Cerebellar nuclear complex (tissue), 1 donor: ENCODE measurements at places on chromosomes 3 and 15.

DNA sequence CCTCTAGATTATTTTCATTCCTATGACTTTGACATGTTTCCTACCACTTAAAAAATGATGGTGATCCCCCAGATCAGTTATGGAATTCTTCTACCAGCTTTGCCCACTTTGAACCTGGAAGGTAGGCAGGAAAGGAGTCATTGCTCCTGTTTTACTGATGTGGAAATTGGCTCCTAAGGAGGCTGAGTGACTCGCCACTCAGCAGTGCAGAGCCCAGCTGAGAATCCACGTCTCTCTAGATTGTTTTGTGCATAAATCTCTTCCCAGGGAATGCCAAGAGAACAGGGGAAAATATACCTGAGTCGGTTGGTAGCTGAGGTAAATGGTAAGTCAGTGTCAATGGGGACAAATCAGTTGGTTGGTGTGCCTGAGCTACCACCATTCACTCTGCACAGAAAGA lies 4.7 kb downstream of the LTF start:
- no peak for DNase-seq

DNA sequence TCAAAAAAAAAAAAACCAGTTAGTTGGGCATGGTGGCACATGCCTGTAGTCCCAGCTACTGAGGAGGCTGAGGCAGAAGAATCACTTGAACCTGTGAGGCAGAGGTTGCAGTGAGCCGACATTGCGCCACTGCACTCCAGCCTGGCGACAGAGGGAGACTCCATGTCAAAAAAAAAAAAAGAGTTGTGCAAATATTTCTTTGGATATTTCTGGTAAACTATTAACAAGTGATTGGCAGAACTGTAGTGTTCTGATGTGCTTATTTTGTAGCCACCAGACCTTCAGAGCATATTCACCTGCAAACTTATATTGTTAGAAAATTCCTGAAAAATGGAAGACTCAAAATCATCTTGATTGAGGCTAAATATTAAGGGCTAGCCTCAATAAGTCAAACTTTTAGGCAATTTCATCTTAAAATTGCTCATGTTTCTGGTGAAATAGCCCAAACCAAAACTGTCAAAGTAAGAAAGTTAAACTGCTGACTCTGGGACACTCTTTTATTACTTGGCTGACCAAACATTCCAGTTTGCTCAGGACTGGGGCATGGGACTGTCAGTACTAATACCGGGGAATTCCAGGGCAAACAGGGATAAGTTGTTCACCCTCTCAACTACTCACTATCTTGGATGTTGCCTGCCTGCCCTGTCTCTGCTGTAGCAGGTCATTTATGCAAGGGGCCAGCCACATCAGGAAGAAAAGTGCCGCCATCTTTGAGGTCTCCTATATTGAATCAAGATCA lies 37.0 kb downstream of the ABHD2 start:
- no peak for DNase-seq

GRCh38 chr15:58340176-58340575 lies 91.6 kb upstream of the LIPC start:
- DNase-seq: no peak

DNA sequence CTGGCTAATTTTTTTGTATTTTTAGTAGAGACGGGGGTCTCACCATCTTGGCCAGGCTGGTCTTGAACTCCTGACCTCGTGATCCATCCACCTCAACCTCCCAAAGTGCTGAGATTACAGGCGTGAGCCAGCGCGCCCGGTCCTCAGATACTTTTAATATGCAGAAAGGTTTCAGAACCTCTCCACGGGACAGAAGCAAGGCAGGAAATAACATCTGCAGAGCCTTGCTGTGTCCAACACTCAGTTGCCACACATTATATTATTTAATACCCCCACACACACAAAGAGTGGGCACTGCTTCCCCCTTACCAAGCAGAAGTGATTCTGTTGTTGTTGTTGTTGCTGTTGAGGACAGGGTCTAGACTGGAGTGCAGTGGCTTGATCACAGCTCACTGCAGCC lies 28.0 kb downstream of the OSBPL10 start:
- DNase-seq: no peak

- no peak for DNase-seq
Observed at GRCh38 chr3:99559196-99559595, 79.2 kb upstream of the COL8A1 start.

DNA sequence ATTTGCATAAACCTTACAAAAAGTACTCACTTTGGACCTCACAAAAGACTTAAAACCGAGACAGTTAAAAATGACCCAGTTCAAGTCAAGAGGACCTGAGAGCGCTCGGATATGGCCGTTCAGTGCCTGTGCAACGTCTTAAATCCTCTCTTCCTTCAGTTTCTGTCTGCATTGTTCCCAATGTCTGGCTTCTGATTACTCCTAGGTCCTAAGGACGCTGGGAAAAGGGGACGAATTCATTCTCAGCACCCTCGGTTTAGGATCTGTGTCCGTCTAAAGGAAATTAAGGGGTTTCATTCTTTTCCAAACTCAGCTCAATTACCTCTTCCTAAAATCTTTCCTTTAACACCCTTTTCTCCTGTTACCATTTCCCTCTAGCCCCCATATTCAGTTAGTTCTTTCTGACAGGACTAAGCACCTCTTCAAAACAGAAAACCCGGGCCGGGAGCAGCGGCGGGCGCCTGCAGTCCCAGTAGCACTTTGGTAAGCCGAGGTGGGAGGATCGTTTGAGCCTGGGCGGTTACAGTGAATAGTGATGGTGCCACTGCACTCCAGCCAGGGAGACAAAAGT lies 970 bp downstream of the DPPA4 start:
- DNase-seq: no peak

- no peak for DNase-seq
Observed at GRCh38 chr15:101255615-101256241, 3.9 kb upstream of the CHSY1 start.

DNA sequence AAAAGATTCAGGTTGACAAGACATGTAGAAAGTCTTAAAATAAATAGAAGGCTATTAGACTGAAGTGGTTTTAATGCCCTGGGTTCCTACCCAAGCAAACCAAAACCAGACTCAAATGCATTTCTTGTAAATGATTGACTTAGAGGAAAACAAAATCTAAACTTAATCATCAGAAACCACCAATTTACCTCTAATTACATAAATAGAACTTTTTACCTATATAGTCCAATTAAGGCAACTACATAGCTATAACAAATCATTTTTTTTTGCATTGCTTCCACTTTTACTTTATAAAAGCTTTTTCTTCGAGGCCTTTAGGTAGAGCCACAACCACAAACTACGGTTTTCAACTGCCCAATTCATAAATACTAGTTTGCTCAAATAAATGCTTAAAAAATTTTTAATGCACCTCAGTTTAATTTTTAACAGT lies 231.3 kb upstream of the ARHGEF26 start:
- DNase-seq: no peak

DNA sequence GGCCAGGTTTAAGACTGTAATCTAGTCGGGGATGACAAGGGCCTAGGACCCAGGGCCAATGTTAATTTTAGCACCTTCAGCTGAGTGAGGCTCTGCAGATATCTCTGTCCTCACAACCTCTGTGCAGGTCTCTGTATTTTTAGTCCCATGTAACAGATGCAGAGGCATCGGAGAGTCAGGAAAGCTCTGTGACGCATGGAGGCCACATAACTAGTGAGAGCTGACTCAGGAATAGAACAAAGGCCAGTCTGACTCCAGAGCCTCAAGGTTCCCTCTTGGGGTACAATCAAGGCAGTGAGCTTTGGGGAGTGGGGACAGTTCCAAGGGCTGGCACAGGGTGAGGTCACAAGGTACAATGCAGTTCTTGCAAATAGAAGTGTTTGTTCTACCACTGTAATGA lies 31.0 kb downstream of the FSTL1 start:
- no peak for DNase-seq

DNA sequence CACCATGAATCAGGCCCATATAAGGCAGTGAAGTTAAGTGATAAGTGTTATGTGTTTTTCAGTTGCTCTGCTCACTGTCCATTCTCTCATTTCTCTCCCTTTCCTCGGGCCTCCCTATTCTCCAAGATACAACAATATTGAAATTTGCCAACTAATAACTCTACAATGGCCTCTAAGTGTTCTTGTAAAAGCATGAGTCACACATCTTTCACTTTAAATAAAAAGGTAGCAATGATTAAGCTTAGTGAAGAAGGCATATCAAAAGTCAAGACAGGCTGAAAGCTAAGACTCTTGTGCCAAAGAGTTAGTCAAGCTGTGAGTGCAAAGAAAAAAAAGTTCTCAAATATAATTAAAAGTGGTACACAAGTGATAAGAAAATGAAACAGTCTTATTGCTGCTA lies 675.4 kb downstream of the OTOL1 start:
- DNase-seq: no peak

DNA sequence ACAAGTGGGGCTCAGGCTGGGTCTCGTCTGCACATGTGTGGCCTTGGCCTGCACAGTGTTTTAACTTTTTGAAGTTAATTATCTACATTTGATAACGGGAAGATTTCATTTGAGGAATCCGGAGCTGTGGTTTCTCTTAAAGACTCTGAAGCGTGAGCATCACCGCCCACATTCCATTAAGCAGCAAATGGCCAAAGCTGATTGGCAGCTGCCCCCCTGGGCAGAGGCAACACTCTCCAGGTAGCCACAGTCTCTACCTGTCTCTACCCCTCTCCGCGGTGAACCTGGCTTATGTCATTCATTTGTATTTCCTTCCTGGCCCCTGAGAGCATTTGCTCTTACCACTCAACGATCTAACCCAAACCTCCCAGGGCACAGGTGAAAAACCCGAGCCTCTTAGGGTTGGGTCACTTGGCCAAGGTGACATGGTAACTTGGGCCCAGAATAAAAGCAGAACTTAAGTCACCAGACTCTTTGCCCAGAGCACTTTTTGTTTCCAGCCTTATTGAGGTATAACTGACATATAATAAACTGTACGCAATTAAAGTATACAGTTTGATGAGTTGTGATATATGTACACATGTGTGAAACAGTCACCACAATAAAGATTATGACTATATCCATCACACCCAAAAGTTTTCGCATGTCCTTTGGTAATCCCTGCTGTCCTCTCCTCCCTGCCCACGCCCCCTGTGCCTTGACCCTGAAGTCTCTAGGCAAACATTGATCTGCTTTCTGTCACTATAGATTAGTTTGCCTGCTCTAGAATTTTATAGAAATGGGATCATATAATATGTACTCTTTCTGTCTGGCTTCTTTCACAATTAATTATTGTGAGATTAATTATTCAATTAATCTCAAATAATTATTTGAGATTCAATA lies 245.7 kb upstream of the HES1 start:
- DNase-seq: no peak

- DNase-seq: no peak
Observed at GRCh38 chr15:101213147-101213546, 38.7 kb downstream of the CHSY1 start.

DNA sequence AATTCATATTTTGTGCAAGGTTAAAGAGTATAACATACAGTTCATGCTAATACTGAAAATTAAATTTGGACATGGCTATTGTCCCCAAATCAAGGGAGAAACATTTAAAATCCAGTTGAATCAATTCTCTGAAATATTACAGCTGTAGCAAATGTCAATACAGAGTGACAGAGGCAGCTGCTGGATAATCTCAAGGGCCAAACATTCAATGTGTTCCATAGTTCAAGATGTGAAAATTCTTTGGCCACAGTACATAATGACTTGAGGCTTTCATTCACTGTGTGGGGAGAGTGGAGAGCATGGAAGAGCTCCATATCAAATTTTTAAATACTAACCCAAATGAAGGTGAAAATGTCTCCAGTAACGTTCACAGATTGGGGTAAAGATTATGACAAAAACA lies 1192.8 kb upstream of the CADM2 start:
- no peak for DNase-seq

GRCh38 chr3:4856136-4856535 lies 123.1 kb upstream of the BHLHE40 start:
- DNase-seq: no peak

- DNase-seq: no peak
Observed at GRCh38 chr15:61687651-61688050, 372.6 kb downstream of the VPS13C start.

GRCh38 chr3:78830470-78830869 lies 937.3 kb downstream of the ROBO1 start:
- no peak for DNase-seq

DNA sequence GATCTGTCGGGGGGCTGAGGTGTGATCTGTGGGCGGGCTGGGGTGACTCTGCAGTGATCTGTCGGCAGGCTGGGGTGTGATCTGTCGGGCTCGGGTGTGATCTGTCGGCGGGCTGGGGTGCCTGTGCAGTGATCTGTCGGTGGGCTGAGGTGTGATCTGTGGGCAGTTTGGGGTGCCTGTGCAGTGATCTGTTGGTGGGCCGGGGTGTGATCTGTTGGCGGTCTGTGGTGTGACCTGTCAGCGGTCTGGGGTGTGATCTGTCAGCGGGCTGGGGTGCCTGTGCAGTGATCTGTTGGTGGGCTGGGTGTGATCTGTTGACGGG lies 205.1 kb downstream of the XXYLT1 start:
- DNase-seq: no peak

DNA sequence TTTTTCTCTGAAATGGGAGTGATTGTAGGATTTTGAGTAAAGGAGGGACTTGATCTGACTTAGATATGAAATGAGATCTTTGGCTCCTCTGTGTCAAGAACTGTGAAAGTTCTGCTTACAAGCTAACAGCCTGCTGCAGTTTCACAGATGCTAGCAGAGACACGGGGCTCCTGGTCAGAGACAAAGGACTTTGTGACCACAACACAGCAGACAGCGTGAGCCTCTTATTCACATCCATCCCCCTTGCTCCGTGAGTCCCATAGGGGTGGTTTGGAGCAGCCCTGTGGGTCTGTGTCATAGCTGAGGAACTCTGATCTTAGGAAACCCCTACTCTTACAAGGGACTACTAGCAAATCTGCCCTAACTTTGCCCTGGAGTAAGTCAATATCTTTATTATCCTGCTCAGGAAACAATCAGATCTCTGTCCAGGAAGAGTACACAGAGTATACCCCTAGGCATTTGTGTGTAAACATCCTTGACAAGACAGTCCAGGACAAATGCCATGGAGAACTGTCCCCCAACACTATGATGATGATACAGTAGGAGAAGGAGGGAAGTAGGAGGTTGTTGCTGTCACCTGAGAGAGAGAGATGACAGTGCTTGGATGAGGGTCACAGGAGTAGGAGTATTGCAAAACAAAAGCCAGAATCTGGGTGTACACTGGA lies 80.0 kb downstream of the CLSTN2 start:
- DNase-seq: no peak

DNA sequence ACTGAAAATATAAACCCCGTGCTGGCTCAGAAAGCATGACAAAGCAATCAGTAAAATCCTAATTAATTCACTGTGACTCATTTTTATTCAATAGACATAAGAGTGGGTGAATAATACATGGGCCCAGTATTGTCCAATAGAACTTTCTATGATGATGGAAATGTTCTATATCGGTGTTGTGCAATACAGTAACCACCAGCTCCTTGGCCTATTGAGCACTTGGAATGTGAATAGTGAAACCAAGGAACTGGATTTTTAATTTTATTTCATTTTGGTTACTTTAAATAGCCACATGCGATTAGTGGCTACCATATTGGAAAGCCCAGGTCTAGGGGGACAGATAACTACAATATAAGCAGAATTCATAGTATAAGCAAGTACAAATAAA lies 69.8 kb upstream of the PPP2R3A start:
- no peak for DNase-seq

- no peak for DNase-seq
Observed at GRCh38 chr15:89790661-89791060, 14.5 kb downstream of the MESP2 start.
